C1 segment of cervical spinal cord (tissue), 14 donors: ENCODE measurements at places on chromosomes 11 and 22.
A peak's percentile ranks its signal among the peaks of the same experiment; 100 is the strongest.

- DNase-seq = no peak
Observed at GRCh38 chr11:113496026-113496651, 20.9 kb upstream of the DRD2 start.

DNA sequence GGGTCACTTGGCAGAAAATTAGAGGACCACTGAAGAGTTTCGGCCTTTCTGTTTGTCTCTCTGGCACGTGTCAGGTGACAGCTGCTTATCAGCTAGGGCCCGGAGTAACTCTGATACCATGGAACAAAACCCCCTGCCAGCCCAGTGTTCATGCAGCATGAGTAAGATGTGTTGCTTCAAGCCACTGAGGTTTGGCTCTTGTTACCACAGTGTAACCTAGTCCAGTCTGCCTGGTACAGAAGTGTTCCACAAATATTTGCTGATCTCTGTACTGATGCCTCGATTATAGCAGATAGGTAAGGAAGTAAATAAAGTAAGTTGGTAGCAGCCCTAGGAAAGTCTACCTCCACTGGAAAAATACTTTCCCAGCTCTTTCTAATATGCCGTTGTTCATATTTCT, 20.5 kb upstream of the ETS1 start:
- DNase-seq = no peak

- no peak for DNase-seq
Observed at GRCh38 chr11:96752221-96752620, 362.4 kb downstream of the JRKL start.

DNA sequence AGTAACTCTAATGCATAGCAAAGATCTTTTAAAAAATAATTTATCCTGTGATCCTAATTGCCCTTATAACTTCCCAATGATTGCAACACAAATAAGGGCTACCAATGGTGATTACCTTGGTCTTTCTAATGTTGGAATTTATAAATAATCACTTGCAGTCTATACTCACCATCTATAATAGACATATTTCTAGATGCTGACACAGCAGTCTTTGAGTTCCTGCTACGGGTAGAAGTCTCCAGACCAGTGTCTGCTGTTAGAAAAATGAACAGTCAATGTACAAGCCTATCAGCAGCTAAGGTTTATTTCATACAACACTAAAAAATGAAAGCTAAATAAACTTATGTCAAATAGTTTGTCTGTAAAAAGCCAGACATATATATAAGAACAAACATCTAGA, 44.4 kb upstream of the GPR83 start:
- DNase-seq = no peak

- DNase-seq = no peak
Observed at GRCh38 chr11:76634886-76635285, 35.7 kb downstream of the LRRC32 start.

DNA sequence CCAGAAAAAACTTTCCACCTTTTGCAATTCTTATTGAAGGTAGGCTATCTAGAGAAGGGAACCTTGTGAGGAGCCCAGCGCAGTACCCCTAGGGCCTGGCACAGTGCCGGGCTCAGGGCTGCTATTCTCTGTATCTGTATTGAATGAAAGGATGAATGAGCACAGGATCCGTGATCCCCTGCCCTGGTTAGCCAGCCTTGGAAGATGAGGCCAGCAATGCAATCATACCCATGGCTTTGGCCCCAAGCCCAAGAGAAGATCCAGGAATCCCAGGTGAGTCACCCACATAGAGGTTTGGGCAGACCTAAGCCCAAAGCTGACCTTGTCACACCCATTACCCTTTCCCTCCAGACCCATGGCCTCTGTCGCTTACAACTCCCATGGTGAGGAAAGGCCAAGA, 92.5 kb upstream of the CD82 start:
- no peak for DNase-seq

DNA sequence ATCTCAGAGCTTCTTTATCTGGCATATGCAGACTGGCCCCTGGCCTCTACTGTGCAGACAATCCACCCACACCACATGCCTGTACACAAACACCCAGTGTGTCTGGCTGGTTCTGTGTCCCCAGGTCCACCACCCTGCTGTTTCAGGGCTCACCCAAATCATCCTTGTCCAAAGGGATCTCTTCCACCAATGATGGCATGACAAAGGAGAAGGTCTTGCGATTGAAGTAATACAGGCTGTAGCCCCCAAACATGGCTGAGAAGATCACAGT, 1.7 kb downstream of the SLC37A4 start:
- no peak for DNase-seq

GRCh38 chr11:17770048-17770652, 35.6 kb downstream of the KCNC1 start:
- no peak for DNase-seq

- DNase-seq = no peak
Observed at GRCh38 chr22:20956258-20957101, 10.6 kb upstream of the AIFM3 start.

GRCh38 chr22:40531951-40532900, 104.3 kb downstream of the MRTFA start:
- no peak for DNase-seq

GRCh38 chr11:69233744-69234570, 60.0 kb upstream of the MYEOV start:
- DNase-seq = no peak

DNA sequence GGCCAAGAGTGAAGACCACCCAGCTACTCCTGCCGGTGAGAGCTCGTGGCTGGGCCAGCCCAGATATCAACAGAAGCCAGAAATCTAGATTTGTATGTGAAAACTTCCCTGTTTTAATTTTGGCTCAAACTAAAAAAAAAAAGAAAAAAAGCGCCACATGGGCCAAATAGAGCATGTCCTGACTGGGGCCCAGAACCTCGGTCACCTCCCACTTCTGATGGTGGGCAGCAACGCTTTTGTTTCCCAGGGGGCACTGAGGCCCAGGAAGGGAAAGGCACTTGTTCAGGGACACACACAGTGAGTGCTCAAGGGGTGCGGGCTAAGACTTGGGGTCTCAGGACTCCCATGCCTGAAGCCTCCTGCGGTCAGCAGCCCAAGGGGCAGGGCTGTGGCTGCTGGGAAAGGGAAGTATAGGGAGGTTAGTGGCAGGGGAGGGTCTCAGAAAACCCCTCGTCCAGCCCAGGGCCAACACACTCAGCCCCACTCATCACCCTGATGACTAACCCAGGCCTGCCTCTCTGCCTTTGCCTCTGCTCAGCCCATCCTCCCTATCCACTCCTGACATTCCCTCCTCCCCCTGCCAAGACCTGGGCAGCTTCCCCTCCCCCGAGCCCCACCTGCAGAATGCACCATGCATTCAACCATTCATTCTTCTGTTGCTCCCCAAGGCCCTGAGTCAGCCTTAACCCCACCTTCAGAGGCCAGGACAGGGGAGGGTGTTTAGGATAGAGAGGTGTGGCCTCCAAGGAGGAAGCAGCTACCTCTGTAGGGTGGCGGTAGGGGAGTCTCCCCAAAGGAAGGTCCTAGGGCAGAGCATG, 30.0 kb upstream of the TCF20 start:
- DNase-seq = no peak

DNA sequence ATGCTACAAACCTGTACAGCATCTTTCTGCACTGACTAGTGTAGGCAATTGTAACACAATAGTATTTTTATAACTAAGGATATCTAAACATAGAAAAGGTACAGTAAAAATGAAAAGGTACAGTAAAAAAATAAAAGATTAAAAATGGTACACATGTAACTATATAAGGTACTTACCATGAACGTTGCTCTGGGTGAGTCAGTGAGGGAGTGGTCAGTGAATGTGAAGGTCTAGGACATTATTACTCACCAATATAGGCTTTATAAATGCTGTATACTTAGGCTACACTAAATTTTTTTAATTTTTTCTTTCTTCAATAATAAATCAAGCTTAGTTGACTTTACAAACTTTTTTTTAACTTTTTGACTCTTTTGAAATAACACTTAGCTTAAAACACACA, 59.9 kb downstream of the EIF3M start:
- no peak for DNase-seq

GRCh38 chr11:14342906-14343305, 16.1 kb downstream of the RRAS2 start:
- DNase-seq = no peak

DNA sequence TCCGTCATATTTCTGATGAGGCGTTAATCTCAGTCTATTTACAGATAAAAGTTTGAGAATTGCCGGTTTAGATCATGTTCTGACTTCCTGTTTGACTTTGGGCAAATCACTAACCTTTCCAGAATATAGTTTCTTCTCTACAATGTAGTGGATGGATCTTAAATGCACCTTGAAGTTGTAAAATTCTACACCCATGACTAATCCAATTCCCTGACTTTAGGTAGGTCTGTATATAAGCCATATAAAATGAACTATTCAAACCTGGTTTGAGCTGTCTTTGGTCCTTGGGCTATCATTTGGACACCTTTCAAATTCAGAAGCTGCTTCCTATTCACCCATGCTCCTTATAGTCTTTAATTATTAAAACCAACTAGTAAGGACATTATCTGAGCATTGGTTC, 52.2 kb upstream of the BLID start:
- no peak for DNase-seq

GRCh38 chr11:28849053-28849452, 740.9 kb downstream of the METTL15 start:
- DNase-seq = no peak

DNA sequence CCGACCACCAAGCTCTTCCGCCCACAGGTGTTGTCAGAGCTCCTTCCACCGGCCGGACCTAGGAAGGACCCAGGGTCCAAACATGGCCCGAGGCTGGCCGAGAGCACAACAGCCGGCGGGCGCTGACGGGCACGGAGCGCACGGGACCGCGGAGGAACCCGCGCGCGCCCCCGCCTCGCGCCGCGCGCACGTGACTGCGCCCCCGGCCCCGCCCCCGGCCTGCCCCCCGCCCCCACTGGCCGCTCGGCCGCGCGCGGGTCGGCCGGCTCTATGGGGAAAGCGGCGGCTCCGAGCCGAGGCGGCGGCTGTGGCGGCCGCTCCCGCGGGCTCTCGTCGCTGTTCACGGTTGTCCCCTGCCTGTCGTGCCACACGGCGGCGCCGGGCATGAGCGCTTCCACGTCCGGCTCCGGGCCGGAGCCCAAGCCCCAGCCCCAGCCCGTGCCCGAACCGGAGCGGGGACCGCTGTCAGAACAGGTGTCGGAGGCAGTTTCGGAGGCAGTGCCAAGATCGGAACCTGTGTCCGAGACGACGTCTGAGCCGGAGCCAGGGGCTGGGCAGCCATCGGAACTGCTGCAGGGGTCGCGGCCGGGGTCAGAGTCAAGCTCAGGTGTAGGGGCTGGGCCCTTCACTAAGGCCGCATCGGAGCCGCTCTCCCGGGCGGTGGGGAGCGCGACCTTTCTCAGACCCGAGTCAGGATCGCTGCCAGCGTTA, at the start of gene OSBP2:
Gene OSBP2 (plus strand): TSS at position 235 of the 711 bp plus-strand sequence. CDS start 36 bp downstream, at position 271.
- peak; percentile 38 for DNase-seq

DNA sequence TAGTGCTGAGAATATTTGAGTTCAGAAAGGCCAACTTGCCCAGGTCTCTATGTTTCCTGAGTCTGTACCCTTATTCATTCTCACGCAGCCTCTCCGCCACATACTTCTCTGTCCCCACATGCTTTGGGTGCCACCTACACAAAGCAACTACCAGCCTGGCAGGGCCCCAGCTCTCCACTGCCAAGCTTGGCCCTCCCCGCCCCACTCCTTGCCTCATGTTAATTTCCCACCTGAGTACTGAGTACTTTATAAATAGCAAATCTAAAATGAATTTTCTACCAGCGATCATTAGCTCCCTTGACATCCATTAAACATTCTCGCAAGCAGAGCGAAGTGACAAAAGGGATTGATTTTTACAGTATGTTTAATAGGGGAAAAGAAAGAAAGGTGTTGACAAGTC, 20.8 kb downstream of the NTM start:
- no peak for DNase-seq

DNA sequence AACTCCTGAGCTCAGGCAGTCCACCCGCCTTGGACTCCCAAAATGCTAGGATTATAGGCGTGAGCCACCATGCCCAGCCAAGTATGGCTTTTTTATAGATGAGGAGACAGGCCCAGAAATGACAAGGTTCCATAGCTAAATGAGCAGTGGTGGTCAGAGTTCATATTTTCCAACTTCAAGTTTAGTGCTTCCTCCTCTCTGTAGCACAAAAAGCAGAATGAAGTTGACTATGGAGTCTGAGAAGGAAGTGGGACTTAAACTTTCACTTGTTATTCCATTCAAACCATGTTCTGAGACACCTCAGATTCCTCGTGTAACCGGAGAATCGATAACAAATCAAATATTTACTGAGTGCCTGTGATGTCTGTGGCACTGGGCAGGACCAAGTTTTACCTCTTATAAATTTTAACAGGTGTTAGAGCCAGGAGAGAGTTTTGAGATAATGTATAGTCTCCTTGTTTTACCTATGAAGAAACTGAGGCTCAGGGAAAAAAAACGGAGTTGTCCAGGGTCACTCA, 3.0 kb downstream of the LIMK2 start:
- no peak for DNase-seq

DNA sequence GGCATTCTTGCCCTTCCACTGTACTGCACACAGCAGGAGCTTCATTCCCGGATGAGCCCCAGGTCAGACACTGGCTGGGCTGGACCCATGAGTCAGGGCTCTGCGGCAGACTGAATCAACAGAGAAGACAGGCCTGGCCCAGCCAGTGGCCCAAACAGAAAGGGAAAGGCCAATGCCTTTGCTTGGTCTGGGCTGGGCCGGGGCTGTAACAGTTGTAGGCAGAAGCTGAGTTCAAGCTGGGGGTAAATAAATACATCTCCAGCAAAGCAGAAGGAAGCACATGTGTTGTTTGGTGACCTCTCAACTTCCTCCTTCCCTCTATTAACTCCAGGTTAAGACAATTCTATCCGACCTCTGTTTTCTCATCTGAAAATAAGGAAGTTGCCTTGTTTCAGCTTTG, 1.8 kb upstream of the SMIM35 start:
- DNase-seq = no peak

GRCh38 chr22:31628969-31629708, 32.9 kb downstream of the PISD start:
- DNase-seq = no peak

DNA sequence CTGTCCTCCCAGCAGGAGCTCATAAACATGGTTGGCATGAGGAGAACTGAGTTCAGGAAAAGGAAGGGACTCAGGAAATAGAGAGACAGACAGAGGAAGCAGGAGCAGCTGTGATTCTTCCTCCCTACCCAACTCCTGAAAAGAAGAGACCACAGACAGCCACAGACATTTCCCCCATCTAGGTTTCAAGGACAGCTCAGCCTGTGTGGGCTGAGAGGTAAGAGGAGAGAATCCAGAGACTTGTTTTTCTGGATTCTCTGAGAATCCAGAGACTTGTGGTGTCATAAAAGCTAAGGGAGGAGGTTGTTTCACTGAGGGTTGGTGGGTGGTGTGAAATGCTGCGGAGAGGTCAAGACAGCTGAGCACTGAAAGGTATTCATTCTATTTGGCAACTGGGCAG, 19.0 kb upstream of the STK33 start:
- no peak for DNase-seq

DNA sequence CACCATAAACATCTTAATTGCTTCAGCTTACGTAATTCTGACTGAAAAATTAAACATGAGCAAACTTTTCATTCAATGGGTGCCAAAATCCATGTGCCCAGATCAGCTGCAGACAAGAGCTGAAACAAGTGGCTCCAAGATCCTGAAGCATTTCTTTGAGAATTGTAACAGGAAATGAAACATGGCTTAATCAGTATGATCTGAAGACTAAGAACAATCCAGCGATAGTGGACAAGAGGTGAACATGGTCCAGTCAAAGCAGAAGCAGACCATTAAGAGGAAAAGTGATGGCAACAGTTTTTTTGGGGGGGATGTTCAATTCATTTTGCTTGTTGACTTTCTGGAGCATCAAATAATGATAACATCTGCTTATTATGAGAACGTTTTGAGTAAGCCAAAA, 1964.5 kb upstream of the RAG2 start:
- DNase-seq = no peak

- DNase-seq = no peak
Observed at GRCh38 chr11:19216021-19216420, 14.2 kb upstream of the CSRP3 start.
